ENCODE measurements at places on chromosomes 1 and 21.

DNA sequence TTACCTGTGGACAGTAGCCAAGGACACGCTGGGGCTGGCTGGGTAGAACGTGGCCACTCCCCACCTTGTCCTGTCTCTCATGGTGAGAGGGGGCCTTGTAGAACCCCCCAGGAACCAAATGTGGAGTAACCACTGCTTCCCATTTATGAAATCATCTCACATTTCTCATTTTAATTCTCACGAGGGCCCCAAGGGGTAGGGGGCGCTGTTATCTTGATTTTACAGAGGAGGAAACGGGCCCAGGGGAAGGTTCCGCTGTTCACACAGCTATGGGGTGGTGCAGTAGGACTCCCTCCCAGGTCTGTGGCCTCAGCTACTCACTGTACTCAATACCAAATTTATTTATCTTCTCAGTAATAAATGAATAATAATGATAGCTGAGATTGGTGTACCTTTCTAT, 5.5 kb downstream of the SMPDL3B start:
- DNase-seq, result peak; percentile 65

DNA sequence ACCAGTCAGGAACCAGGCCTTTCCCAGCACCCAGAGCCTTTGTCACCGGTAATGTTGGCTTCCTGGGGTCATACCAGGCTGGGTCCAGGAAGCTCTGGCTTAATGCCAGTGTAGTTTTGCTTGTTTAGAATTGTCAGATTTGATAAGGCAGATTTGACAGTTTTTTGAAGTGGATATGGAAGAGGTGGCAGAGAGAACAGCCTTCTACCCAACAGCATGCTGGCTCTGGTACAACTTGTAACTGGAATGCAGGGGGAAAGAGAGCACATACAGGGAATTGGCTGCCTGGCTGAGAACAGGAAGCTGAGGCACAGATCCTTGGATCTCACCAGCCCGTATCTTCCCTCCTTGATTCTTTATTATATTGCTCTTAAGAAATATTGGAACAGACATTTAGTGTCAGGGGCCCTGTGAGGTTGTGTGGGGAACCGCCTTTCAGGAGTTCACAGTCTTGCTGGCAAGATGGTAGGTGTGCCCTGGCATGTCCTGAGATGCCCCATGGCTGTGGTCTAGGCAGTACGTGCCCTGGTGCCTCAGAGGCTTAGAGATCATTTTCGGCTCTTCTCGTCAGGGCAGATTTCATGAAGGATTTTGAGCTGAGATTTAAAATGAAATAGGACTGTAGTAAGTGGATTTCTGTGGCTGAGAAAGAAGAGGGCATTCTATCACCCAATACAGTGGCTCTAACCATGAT, 227.0 kb downstream of the PBX1 start:
- no peak for DNase-seq

- DNase-seq, result no peak
Measured at GRCh38 chr1:212819726-212820125, 27.7 kb downstream of the SPATA45 start.

DNA sequence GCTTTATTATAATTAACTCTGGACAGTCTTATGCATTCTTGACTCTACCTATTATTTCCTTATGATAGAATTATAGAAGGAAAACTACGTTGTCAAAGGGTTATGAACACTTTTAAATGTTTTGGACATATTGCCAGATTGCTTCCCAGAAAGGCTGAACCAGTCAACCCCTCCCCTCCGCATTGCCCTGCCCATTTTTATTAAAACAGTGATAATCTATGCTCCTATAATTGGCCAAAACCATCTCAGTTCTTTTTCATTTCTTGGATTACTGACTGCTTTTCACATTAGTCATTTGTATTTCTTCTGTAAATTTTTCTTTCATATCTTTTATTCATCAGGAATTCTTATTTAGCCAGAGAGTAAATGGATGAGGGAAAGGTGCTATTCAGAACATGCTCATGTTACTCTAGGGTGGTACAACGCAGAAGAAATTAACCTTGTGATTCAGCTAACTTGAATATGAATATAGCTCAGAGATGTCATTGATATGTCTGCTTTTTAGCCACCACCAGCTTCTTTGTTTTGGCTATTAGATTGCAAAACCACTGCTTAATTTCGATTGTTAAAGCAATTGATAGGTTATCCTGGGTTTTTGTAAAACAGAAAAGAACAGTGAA, 32.1 kb downstream of the KDM1A start:
- DNase-seq, result no peak

- DNase-seq, result no peak
Measured at GRCh38 chr1:156394082-156394481, 25.1 kb downstream of the RHBG start.

DNA sequence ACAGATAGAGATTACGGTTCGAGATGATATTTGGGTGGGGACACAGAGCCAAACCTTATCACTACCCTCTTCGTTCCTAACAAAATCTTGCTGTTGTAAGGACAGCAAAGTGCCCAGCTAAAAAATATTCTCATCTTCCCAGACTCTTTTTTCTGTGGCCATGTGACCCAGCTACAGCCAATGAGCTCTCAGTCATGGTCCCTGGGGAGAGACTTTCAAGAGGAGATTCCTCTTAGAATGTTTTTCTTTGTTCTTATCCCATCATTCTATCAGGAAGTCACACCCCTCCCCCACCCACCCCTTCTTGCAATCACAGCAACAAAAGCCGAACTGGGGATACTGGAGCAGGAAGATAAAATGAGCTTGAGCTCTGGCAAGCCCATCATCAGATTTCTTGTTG, 247.1 kb downstream of the CHRM3 start:
- DNase-seq, result no peak

DNA sequence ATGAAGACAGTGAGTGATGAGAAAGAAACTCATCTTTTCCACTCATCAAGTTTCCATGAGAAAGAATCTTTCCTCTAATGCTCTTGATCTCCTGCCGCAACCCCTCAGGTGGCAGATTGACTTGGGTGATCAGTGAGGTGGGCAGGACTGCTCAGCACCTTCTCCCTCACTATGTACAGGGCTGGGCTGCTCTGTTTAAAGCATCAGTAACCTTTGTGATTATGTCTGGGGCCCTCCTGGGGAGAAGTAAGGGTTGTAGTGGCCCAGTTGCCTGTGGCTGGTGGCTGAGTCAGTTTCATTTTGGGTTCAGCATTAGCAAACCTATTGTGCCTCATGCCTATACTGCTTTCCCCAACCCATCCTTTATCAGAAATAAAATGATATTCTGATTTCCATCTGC, 366.0 kb downstream of the TTLL7 start:
- DNase-seq, result no peak

GRCh38 chr1:15207031-15207828, 39.8 kb upstream of the FHAD1 start:
- DNase-seq, result no peak

GRCh38 chr1:26035959-26036755, 9.8 kb downstream of the SLC30A2 start:
- DNase-seq, result peak; percentile 52

DNA sequence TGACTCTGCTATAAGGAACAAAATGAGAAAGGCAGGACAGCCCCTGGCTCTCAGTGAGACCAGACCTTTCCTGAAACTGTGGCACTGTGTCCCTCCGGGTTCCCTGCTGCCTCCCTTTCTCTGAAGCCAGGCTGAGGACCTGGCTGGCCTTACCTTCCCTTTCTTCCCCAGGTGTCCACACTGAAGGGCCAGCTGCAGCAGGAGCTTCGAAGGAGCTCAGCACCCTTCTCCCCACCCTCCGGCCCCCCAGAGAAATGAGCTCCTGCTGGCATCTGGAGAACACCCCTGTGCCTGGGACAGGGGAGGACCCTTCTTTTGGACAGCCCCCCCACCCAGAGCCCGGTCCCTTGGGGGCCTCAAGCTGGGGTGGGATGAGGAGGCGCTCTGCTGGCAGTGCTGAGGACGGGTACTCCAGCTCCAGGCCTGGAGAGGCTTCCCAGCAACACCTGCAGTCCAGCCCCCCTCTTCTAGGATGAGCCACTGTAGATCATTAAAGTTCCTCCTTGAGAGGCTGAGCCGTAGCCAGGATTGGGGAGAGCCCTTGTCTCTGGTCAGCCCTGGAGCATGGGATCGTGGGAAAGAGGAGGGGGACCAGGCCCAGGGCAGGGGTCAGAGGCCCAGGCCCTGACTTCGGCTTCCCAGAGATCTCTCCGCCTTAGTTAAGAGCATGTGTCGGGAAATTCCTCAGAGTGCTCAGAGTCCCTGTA, 8.1 kb downstream of the MFAP2 start:
- no peak for DNase-seq

DNA sequence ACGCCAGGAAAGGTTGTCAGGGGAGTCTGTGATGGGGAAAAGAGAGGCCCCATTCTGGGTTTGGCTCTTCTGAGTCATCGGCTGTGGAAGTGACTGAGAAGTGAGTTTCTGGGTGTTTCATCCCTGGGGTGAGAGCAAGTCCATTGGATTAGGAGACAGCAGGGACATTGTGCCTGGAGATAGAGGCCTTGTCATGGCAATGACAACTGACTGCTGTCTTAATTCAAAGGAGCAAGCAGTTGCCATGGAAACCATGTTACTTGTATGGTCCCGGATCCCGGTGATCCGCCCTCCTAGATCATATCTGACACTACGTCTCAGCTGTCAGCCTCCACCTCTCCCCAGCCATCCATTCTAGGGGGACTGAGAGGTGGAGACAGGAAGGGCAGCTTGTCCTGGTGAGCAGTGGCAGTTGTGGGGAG, 34.4 kb downstream of the KIAA0040 start:
- DNase-seq, result no peak

DNA sequence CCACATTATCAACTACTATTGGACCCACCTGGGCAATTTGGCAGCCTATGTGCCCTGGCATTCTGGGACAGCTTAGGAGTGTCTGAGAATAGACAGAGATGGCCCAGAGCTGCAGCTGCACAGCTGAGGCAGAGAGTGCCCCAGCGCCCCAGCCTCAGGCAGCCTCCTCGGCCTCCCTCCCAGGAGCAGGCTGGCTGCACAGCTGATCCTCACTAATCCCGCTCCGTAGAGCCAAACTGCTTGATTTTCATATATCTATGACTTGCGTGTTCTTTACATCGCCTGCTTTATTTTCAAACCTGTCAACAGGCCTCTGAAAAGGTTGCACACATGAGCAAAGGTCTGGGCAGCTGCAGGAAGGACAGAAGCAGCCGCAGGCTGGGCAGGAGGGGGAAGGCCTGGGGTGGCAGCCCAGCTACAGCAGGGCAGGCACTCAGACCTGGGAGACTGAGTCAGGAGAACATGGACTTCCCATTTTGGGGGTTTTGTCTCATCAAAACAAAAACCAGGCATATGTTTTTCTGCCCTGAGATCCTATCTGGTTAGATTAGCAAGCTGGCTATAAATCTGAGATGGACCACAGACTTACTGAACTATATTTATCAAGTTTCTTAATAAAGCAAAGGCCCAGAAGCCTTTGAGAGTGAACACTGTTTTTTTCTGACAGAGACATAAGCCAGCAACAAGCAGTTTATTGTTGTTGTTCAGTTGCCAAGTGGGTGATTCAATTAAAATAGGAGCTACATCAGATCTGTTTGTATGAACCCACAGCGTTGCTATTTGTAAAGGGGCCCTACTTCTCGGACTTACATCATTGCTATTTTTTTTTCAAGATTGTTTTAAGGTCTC, 301.8 kb upstream of the DUSP10 start:
- DNase-seq, result no peak

GRCh38 chr1:159829273-159829634, 2.6 kb downstream of the SLAMF8 start:
- DNase-seq, result no peak

- DNase-seq, result no peak
Measured at GRCh38 chr1:212205843-212206242, 79.4 kb upstream of the PPP2R5A start.

GRCh38 chr21:32312326-32312725, 13.7 kb downstream of the MRAP start:
- DNase-seq, result no peak

DNA sequence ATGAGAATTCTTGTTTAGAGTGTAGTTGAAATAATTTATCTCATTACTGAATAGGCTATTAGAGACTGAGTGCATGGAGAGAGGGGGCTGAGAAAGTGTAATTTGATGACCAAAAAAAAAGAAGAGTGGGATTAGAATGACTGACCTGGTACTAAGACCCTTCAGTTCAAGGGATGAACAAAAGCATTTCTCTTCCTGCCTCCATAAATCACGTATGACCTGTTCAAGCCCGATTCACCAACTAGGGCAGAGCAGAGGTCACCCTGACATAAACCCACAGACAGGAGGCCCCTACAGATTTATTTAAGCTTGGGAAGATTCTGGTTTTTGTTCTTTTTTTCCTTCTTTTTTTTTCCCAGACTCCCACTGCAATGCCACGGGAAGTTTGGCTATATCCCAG, 123.7 kb upstream of the COP1 start:
- no peak for DNase-seq

GRCh38 chr1:4128616-4129015, 228.5 kb upstream of the C1orf174 start:
- DNase-seq, result no peak

GRCh38 chr1:158118713-158119402, 61.8 kb upstream of the CD1D start:
- DNase-seq, result no peak

GRCh38 chr1:19429611-19430010, 55.7 kb downstream of the CAPZB start:
- DNase-seq, result no peak

DNA sequence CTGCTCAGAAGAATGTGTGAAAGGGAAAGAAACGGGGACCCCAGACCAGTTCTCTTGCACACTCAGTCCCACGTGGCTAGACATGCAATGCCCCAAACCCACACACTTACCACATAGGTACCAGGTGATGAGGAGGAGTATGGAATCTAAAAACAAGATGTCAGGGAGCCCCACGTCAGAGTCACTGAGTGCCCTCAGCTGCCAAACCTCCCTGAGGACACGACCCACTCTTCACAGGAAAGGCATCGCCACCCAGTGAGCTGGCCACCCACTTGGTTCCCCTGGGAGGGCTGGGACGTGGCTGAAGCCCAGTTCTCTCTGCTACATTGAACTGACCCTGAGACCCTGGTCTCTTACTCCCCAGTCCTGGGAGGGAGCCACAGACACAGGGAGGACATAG, 41.4 kb downstream of the MRPL37 start:
- DNase-seq, result no peak

DNA sequence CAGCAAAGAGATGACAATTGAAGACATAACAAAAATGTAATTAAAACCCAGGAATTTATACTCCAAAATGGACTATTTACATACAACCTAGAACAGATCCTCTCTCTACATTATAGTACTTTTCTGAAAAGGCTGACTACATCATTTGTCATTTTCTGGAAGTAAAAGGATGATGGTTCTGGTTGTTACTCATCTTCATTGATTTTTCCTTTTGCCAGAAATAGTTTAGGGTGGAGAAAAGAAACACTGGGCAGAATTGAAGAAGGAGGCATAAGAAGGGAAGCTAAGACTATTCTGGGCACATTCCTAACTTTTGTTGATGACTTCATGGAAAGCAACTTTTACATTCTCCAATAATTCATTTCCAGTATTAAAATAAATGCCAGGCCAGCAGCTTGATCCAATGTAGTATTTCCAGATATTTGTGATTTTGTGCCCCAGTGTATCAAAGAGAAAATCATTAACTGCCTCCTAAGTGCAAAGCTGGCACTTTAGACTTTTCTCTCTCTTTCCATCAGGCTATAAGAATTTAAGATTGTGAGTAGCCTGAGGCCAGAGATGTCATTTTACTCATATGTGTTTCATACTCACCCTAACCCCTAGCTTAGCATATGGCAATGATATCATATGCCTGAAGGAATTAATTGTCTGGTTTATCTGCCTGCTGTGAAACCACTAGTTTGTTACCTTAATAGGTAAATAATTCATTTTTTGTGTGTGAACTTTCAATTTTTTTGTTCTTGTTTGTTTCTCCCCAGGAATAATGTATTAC, 369.5 kb upstream of the LYPLAL1 start:
- DNase-seq, result no peak

GRCh38 chr1:224637515-224637914, 21.4 kb downstream of the CNIH3 start:
- DNase-seq, result no peak

Data from stimulated activated CD8-positive, alpha-beta memory T cell treated with anti-CD3 and anti-CD28 coated beads, Interleukin-15, amount 100 ng/mL, for 1 hour (primary cell).